Left lung (tissue), 14 donors: ENCODE measurements at places on chromosomes 3 and 15.

- DNase-seq, result no peak
- no peak overlapping the region for H3K4me3 ChIP-seq
- no peak overlapping the region for H3K27ac ChIP-seq
- no peaks in the 10 kb centered on the region for H3K27me3 ChIP-seq
Observed at GRCh38 chr3:8981296-8981695, 18.0 kb upstream of the RAD18 start.

GRCh38 chr3:160477750-160478149, 28.2 kb upstream of the TRIM59 start:
- no peaks in the 10 kb centered on the region for H3K27me3 ChIP-seq
- H3K36me3 ChIP-seq, result no peaks in the 10 kb centered on the region
- no peak overlapping the region for H3K4me3 ChIP-seq
- no peaks in the 10 kb centered on the region for H3K4me1 ChIP-seq

DNA sequence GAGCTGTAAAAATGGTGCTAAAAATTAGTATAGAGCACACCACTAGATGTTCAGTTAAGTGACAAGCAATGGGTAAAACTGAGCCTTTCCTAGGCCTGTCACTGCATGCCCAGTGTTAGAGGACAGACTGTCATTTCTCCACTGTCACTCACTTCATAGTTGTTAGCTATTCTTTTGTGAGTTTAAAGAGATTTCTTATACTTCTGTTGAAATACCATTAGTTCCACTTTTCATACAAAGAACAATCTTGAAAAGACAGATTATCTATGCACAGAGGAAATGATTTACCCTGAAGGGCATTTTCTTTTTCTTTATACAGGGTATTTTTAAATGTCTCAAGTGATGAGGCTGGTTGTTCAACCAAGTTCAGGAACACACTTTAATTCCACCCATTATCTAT, 28.3 kb upstream of the CHMP2B start:
- no peaks in the 10 kb centered on the region for H3K27me3 ChIP-seq
- H3K36me3 ChIP-seq, result no peaks in the 10 kb centered on the region
- no peak overlapping the region for H3K4me3 ChIP-seq
- DNase-seq, result no peak
- H3K4me1 ChIP-seq, result no peaks in the 10 kb centered on the region

DNA sequence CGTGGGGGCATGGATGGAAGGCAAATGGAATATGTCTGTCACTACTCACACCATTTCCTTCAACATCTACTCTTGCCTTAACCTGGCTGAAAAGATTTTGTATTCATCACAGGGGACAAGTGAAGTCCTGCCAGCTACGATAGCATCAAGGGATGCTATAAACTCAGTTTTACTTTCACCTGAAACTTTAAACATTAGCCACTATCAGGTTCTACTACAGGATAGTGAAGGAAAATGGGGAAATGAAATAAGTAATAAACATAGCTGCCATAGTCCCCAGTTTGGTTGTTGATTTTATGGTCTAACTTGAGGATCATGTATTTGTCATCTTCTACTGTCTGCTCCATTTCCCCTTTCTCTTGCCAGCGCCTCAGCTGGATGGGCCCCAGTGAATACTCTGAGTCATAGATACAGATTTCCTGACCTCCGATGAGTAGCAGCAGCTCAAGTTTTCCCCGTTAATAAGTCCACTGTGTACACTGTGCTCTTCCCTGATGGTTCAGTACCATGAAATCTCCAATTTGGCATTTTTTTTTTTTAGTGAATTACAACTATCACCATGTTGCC, 338.2 kb upstream of the SLCO3A1 start:
- DNase-seq, result peak; percentile 35
- no peak overlapping the region for H3K4me3 ChIP-seq
- no peaks in the 10 kb centered on the region for H3K27me3 ChIP-seq
- H3K36me3 ChIP-seq, result no peaks in the 10 kb centered on the region
- H3K27ac ChIP-seq, result no peak overlapping the region

DNA sequence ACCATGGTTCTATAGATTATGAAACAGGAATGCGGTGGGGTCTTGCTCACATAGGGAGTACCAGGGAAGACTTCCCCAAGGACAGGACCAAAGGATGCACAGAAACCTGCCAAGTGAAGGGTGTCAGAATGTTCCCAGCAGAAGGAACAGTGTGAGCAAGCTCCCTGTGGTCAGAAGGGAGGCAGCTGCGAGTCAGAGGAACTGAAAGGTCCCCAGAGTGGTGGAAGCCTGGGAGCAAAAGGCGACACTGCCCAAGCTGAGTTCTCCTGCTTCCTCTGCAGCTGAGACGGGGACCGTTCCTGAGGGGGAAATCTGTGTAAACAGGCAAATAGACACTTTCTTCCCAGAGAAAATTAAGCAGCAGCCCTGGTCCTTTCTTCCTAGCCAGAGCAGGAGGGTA, 14.2 kb upstream of the SLC6A6 start:
- no peak overlapping the region for H3K4me3 ChIP-seq
- no peaks in the 10 kb centered on the region for H3K36me3 ChIP-seq
- H3K4me1 ChIP-seq, result peaks cover 47% of the 10 kb centered on the region
- no peaks in the 10 kb centered on the region for H3K27me3 ChIP-seq

- no peaks in the 10 kb centered on the region for H3K27me3 ChIP-seq
- H3K4me1 ChIP-seq, result peaks cover 4% of the 10 kb centered on the region
- no peak overlapping the region for H3K27ac ChIP-seq
- DNase-seq, result no peak
- no peak overlapping the region for H3K4me3 ChIP-seq
Observed at GRCh38 chr3:72155391-72156064, 370.6 kb upstream of the PROK2 start.

GRCh38 chr3:131744765-131745164, 242.0 kb upstream of the MRPL3 start:
- H3K27me3 ChIP-seq, result no peaks in the 10 kb centered on the region
- H3K36me3 ChIP-seq, result no peaks in the 10 kb centered on the region
- no peak for DNase-seq
